ENCODE measurements at places on chromosomes 3 and 15. TPM values are rescaled to one million over a fixed set of nuclear protein-coding genes. Genes with fewer than 3 reads are reported as not detected.
A peak's percentile ranks its signal among the peaks of the same experiment; 100 is the strongest.

DNA sequence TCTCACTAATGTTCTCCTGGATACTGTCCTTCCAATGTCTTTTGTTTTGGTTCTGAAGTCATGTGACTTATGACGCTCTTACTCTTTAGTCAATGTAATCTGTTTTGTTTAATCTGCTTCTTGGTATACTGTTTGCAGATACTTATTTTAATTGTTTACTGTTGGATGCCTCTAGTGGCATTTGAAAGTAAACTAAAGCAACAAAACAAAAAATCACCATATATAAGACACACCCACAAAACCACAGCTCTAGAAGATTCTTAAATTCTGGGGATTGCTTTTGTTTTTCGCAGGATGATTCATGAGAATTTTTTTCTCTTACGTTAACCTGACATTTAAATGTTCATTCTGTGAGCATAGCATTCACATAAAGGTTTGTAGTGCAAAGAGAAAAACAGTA is 16.8 kb downstream of the SLC25A26 start:
- no peak for DNase-seq

DNA sequence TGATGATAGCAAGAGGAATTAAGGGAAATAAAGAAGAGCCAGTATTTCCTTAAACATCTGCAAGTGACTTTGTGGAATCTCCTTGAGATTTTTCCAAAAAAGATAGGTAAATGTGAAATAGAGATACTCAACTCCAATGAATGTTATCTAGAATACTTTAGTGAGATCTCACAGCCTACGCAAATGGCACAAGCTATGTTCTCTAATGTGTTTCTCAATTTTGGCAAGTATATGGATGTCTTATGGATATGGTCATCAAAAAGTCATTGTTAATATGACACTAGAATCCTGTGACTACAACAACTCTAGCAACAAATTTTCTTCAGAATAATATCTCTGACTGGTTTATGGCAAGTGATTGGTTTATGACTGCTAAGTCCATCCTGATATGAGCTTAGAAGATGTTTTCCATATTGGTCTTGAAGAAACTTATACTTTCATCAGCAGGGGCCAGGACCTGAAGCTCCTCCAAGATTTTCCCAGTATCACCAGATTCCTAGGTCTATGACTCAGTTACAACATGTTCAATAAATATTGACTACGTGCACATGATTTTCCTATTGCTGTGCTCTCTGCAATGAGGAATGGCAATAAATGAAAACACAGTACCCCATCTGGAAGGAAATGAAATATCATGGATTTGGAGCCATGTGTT is 170.9 kb upstream of the THBS1 start:
- DNase-seq, result no peak

GRCh38 chr3:3212781-3213440 is 33.4 kb upstream of the CRBN start:
- no peak for DNase-seq

DNA sequence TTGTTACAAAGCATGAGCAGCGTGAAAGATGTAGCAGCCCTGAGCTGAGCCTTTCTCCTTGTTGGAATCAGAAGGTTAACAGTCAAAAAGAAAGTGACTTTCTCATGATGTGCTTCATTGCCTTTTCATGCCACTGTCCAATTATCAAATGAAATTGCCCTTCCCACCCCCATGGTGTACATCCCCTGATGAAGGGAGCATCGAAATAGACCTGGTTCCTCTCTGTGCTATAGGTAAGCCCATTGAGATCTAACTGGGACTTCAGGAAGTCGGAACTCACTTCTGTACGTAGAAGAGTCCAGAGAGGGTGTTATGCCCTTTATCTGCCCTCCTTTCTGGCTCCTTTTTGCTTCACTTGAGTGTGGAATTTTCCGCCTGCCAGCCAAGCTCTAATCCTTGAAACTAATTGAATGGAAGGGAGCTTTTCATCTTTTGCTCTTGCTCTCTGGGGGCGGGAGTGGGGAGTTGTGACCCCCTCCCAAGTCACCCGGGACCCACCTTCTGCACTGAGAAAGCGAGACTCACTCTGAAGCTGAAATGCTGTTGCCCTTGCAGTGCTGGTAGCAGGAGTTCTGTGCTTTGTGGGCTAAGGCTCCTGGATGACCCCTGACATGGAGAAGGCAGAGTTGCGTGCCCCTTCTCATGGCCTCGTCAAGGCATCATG is 20.9 kb downstream of the ABHD6 start:
- DNase-seq, result no peak

- no peak for DNase-seq
These were observed 14.2 kb downstream of the MYO5C start for GRCh38 chr15:52281085-52282035.

- no peak for DNase-seq
These were observed 32.7 kb upstream of the TPRG1 start for GRCh38 chr3:189138901-189139610.

DNA sequence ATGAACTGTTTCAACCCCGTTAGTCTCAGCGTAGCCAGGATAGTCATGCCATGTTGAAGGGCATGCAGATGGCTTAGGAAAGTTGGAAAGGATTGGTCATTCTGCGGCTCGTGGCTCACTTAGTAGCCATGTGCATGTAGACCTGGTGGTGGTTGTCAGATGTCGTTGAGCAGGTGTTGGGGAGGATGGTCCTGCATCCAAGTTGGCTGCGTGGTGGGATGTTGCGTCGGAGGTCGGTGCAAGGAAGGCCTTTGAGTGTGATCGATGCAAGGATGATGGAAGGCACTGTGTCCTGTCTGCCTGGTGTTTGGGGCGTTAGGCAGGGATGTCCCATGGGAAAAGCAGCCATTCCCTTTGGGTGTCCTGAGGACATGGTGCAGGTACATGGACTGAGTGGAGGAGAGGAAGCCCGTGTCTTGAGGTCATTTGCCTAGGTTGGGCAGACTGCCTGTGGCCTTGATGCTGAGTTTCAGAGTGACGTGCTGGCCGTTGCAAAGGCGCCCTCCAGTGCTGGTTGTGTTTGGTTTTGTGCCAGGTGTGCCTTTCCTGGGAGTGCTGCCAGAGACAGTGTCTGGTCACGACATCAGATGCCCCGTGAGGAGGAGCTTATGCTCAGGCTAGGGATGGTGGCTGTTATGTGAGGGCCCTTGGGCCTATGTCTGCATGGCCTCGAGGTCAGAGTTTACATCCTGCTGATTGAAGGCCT is 103.4 kb downstream of the SNRPN start:
- no peak for DNase-seq

DNA sequence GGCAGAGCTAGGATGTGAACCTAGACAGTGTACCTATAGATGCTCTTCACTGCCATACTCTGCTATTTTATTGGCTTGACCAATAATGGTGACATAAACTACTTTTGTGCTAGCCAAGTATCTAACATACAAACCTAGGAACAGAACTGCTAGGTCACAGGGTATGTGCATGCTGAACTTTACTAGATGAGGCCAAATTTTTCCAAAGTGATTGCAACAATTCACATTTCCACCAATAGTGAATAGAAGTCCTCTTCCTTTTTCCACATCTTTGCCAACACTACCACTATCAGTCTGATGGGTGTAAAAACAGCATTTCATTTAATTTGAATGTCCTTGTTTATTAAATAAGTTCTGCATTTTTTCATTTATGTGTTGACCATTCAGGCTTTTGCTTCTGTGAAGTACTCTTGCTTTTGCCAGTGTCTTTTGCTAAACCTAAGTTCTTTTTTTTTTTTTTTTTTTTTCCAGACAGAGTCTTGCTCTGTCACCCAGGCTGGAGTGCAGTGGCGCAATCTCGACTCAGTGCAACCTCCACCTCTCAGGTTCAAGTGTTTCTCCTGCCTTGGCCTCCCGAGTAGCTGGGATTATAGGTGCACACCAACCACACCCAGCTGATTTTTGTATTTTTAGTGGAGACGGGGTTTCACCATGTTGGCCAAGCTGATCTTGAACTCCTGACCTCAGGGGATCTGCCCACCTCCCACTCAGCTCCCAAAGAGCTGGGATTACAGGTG is 54.1 kb downstream of the DCAF1 start:
- DNase-seq, result no peak

DNA sequence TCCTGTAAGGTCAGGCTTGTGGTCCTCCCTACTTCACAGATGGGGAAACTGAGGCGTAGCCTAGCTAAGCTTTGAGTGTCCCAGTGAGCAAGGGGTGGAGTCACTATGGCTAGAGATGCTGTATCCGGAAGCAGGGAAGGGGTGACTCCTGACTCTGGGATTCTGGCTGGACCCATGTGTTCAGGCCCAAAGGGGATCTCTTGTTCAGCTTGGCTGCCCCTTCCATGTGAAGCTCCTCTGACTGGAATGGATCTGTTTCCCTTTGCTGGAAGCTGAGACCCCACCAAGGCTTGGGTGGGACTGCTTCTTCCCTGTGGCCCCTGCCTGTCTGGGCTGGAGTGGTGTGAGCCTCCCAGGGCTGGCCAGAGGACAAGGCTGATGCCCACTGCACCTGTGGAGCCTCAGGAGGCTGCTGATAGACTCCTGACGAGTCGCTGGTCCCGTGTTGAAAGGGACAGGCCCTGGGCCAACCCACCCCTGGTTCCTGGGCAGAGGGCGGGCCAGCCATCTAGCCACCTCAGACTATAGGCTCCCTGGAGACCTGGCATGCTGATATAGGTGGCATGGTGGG is 1.0 kb downstream of the MAPKAPK3 start:
- DNase-seq, result no peak

DNA sequence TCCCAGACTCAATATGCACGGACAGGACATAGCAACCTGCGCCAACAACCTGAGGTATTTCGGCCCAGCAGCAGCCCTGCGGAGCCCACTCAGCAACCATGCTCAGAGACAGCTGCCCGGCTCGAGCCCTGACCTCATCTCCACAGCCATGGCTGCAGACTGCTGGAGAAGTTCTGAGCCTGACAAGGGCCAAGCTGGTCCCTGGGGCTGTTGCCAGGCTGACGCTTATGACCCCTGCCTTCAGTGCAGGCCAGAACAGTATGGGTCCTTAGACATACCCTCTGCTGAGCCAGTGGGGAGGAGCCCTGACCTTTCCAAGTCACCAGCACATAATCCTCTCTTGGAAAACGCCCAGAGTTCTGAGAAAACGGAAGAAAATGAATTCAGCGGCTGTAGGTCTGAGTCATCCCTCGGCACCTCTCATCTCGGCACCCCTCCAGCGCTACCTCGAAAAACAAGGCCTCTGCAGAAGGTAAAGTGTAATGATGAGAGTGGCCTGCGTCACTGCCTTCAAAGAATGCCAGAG is 25.5 kb downstream of the TMEM41A start:
- DNase-seq, result no peak

DNA sequence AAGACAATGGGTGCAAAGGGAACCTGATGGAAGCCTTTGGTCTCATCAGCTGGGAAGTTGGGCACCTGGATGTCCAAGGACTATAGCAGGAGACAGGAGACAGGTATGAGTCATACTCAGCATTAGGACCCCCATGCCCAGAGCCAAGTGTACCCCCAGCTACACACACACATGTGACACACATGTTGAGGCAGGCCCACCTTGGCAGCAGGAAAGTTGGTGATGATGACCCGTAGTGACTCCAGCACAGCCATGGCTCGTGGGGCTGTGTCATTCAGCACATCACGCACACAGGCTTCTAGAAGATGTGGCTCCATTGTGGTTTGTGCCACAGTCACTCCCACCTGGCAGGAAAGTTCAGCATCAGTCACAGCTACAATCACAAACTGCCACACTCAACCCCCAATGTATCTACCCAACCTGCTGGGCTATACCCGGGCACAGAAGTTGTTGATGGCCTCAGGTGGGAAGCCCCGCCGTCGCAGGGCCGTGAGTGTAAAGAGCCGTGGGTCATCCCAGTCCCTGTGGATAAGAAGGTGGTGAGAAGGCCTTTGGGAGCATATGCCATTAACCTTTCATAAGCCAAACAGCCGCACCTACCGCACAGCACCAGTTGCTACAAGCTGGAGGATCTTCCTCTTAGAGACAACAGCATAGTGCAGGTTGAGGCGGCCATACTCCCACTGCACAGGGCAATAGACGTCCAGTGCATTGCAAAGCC is 5.2 kb upstream of the QRICH1 start:
- DNase-seq, result no peak

- DNase-seq, result no peak
These were observed 263.7 kb upstream of the LMCD1 start for GRCh38 chr3:8237893-8238292.

DNA sequence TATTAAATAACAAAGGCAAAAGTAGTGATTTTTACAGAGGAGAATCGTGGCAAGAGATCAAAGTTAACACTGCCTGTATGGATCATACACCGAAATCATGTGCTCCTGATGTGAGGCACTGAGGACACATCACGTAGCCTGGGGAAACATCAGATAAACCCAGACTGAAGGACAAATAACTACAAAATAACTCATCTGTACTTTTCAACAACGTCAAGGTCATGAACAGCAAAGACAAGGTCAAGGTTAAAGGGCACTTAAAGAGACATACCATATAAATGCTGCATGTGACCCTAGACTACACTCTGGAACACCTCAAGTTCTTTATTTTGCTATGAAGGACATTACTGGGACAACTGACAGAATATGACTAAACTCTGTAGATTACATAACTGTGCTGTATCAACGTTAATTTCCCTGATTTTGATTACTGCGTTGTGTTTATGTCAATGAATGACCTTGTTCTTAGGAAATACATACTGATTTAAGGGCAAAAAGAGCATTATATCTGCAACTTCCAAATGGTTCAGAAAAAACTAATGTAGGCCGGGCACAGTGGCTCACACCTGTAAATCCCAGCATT is 48.1 kb downstream of the CHSY1 start:
- DNase-seq, result no peak

- DNase-seq, result peak; percentile 70
These were observed 5.1 kb downstream of the POLG start for GRCh38 chr15:89329329-89330084.

DNA sequence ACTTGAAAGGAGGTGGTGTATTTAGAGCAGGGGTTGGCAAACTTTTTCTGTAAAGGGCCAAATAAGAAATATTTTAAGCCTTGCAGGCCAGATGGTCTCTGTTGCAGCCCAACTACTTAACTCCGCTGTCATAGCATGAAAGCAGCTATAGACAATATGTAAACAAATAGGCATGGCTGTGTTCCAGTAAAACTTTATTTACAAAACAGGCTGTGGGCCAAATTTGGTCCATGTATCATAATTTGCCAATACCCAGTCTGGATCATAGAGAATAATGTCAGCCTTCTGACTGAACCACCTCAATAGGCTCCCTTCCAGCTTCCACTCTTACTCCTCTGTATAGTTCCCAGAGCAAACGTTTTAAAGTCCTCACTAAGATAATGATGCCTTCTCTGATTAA is 638.8 kb upstream of the CFAP20DC start:
- no peak for DNase-seq

DNA sequence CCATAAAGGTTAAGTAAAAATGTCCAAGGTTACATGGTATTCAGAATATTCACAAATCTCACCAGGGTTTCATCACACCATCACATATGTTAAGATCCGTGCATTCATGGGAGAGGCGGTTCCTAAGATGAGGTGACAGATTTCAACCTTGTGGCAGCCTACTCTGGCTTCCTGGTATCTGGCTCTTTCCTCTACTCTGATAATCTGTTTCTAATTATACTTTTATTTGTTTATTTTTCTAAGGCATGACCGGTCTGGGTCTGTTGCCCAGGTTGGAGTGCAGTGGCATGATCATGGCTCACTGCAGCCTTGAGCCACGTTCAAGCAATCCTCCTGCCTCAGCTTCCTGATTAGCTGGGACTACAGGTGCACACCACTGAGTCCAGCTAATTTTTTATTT is 34.4 kb downstream of the RAF1 start:
- DNase-seq, result no peak

The GOLIM4 gene
- 16.2 TPM for total RNA-seq

The SNX22 gene
- 0.07 TPM for total RNA-seq

The DLL4 gene
- total RNA-seq, result not detected

The GP5 gene
- not detected for total RNA-seq

The ADAMTSL3 gene
- not detected for total RNA-seq

The P2RY1 gene
- 2.3 TPM for total RNA-seq

The MUC4 gene
- 0.19 TPM for total RNA-seq

The GASK1A gene
- not detected for total RNA-seq

The PARP3 gene
- total RNA-seq, result 3.7 TPM

The DOCK3 gene
- 1.3 TPM for total RNA-seq
